ENCODE measurements at places on chromosomes 2 and 18.

GRCh38 chr2:67453310-67453709, 56.2 kb downstream of the ETAA1 start:
- DNase-seq = no peak

- no peak for DNase-seq
Observed at GRCh38 chr2:120775194-120775593, 39.5 kb downstream of the GLI2 start.

DNA sequence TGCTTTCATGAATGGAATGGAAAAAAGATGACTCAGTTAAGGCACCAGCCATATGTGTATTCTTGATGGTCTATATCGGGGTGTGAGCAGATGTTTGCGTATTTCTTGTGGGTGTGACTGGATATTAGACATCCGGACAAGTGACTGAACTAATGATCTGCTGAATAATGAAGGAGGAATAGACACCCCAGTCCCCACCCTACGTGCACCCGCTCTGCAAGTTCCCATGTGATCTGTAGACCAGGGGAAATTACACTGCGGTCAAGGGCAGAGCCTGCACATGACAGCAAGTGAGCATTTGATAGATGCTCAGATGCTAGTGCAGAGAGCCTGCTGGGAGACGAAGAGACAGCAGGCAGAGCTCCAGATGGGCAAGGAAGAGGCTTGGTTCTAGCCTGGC, 12.4 kb upstream of the PRLH start:
- DNase-seq = no peak

DNA sequence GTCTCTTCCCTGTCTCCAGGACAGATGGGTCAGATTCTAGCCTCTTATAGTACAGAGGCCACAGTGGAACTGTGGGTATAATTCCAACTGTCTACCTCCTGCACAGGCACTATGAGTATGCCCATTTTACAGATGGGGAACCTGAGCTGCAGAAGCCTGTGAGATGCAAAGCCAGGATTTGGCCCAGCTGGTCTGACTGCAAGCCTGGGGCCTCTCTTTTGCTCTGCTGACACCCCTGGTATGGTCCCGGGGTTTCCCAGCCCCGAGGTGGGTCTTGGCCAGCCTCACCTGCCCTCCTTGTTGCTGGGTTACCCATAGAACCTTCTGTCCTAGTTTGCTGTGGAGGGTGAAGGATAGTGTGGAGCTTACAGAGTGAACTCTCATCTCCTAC, 9.8 kb downstream of the HS6ST1 start:
- no peak for DNase-seq

DNA sequence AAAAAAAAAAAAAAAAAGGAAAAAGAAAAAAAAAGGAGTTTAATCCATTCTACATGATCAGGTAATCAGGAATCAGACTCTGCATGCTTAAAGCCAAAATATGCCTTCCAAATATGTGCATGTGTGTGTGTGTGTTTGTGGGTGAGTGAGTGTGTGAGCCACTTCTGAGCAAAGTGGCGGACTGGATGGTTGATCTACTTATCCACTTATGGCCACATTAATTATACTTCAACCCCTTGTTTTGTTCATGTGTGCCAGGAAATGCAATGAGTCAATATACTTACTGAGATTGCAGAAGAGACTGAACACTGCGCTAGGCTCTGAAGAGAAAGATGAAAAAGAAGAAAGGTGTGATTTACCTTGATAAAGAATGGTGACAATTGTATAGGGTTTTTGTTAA, 586.5 kb upstream of the NXPH2 start:
- no peak for DNase-seq

- no peak for DNase-seq
Observed at GRCh38 chr18:13220361-13220991, 1.9 kb downstream of the LDLRAD4 start.
